ENCODE measurements at places on chromosomes 2 and 18.

GRCh38 chr2:128599700-128600099, 281.0 kb upstream of the HS6ST1 start:
- DNase-seq, result no peak

- no peak for DNase-seq
Measured at GRCh38 chr2:227906991-227907390, 35.6 kb downstream of the DAW1 start.

DNA sequence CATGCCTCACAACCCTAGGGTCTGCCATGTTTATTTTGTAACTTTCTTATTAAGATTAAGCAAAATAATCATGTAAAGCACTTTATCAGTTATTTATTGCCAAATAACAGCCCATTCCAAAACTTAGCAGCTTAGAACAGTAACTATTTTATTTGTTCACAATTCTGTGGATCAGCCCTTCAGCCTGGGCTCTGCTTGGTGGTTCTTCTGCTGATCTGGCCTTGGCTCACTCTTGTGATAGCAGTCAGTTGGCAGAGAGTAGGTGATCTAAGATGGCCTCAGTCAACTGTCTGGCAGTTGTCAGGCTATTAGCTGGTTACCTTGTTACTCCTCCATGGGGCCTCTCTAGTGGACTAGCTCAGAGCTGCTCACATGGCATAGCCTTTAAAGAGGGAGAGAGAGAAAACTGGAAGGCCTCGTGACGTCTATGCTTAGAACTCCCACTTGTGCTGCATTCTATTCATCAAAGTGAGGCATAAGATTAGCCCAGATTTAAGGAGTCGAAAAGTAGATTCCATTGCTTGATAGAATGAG, 54.3 kb downstream of the PLCL1 start:
- no peak for DNase-seq

GRCh38 chr18:49971462-49971861, 158.1 kb upstream of the ACAA2 start:
- no peak for DNase-seq

GRCh38 chr18:12703096-12703567, 290 bp downstream of the PSMG2 start:
- DNase-seq, result no peak

DNA sequence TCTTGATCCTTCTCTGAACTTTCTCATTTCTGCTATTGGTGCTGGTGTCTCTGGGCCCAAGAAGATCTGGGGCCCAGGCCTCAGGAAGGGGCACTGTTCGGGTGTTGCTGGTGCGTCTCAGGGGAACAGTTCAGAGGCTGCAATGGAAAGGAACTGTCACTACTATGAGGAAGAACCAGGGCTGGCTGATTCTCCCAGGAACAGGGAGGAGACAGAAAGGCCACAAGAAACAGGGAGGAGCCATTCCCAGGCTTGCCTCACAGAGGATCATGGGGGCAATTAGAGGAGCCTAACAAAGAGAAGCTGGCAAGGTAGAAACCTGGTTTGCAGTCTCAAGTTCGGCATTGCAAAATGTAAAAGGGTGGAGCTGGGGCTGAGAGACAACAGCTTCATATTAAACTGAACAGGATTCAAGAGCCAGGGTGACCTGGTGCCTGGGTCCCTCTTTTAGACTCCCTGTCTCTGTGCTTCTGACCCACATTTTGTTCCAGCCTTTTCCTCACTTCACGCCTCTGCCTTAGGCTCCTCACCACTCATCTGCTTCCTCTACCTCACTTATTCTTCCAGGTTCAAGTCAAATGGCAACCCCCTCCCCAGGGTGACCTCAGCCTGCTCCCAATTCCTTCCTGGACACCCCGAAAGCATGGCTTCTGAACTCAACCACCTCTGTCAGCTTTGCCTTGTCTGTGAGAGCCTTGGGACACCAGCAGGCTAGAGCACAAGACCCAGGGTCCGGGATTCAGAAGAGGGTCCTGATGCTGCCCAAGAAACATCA, 58.4 kb downstream of the GYPC start:
- DNase-seq, result no peak

GRCh38 chr2:37617119-37617892, 54.1 kb downstream of the CDC42EP3 start:
- no peak for DNase-seq

DNA sequence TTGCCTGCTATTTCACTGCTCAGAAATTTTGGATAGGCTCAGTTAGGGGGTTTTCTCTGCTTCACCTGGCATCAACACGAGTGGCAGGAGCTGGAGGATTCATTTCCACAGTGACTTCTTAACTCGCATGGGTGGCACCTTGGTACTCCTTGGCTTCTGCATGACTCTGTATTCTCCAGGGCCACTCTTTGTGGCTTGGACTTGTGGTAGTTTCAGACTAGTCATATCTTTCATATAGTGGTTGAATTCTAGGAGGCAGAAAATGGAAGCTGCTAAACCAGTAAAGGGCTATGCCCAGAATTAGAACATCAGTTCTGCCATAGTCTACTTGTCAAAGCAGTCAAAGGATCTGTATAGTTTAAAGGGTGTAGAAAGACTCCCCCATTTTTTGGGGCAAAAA, 6.8 kb downstream of the MAIP1 start:
- no peak for DNase-seq

DNA sequence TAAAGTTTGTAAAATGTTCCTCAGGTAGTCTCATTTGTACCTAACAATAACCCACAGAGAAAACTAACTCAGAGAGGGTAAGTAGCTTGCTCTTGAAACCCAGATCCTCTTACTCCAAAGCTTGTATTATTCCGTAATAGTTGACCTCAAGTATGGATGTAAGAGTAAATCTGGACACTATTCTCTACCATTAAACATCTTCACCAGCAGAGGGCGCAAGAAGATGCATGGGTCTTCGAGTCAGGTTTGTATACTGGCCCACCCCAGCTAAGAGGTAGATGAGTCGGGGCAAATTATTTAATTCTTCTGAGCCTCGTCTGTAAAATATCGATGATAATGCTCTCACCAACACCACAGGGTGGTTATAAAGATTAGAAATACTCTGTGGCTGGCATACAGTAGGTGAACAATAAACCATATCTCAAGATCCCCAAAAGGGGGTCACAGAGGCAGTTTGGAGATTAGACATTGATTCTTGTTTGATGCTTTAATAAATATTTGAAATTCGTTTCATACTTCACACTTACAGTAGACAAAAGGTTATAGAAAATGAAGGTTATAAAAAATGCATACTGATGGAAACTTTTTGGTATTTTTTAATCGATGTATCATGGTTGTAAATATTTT, 3.5 kb upstream of the CABLES1 start:
- peak; percentile 44 for DNase-seq

Measured in stimulated activated CD4-positive, alpha-beta T cell treated with anti-CD3 and anti-CD28 coated beads, Interleukin-2, amount 100 ng/mL, for 24 hours (primary cell).